ENCODE measurements at places on chromosomes 6 and 20.

DNA sequence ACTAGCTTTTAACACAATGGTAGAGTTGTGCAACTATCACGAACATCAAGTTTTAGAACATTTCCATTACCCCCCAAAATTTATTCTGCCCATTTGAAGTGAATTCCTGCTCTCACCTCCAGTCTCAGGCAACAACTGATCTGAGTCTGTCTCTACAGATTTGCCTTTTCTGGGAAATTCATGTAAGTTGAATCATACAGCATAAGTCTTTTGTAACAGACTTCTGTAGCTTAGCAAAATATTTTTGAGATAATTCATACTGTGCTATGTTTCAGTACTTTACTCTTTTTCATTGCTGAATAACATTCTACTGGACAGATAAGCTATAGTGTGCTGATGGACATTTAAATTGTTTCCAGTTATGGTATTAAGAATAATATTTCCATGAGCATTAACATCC lies 447.3 kb upstream of the GJE1 start:
- peak; percentile 28 for DNase-seq

GRCh38 chr20:63212792-63213191 lies 3.1 kb downstream of the YTHDF1 start:
- DNase-seq, result peak; percentile 45

DNA sequence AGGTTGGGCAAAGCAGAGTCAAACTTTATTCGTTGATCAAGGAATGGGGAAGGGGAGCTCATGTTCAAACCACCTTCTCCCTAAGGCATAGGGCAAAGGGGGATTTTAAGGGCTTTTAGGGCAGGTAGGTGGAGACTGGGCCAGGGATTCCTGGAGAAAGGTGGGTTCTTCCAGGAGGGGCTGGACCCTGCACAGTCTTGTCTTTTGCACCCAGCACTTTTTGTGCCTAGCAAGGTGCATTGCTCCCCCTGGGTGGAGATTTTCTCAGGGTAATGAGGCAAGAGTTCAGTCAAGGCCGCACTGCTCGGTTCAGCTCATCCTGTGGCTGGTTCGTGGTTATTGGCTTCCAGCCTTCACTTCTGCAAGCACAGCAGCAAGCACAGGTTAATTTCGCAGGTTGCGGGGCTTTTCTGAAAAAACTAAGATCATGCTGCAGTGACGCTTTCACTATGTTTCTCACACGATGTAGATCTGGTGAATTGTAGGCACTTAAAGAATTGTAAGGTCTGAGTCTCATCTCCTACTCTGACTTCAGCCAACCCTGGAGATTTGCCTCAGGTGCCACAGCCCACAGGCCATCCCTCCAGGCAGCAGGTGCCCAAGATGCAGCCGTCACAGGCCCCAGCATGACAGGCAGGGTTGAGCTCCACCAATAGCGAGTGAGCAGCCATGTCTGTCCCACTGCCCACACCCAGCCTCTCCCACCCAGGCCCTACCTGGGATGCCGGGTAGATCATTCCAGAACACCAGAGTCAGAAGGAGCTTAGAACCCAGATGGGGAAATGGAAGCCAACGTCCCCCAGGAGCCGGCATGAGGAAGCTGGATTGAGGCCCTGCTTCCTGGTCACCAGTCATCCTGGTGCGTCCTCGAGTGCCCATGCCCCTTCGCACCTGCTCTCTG lies 37.1 kb downstream of the SUN5 start:
- no peak for DNase-seq

DNA sequence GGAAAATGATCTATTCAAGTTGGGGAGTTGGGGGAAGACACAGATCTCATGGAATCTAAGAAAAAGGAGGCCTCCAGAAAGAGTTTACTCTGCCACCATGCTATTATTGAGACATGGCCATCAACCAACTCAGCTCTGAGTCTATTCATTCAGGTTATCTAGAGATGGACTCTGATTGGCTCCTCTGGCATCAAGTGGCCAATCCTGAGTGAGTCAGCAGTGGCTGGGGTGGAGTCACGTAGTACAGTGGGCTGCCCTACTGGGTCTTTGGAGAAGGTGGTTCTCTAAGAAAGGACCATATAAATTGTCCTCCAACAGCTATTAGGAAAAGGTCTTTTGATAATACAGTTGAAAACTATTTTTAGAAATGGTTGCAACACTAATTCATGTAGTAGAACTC lies 42.1 kb downstream of the LYRM2 start:
- no peak for DNase-seq

DNA sequence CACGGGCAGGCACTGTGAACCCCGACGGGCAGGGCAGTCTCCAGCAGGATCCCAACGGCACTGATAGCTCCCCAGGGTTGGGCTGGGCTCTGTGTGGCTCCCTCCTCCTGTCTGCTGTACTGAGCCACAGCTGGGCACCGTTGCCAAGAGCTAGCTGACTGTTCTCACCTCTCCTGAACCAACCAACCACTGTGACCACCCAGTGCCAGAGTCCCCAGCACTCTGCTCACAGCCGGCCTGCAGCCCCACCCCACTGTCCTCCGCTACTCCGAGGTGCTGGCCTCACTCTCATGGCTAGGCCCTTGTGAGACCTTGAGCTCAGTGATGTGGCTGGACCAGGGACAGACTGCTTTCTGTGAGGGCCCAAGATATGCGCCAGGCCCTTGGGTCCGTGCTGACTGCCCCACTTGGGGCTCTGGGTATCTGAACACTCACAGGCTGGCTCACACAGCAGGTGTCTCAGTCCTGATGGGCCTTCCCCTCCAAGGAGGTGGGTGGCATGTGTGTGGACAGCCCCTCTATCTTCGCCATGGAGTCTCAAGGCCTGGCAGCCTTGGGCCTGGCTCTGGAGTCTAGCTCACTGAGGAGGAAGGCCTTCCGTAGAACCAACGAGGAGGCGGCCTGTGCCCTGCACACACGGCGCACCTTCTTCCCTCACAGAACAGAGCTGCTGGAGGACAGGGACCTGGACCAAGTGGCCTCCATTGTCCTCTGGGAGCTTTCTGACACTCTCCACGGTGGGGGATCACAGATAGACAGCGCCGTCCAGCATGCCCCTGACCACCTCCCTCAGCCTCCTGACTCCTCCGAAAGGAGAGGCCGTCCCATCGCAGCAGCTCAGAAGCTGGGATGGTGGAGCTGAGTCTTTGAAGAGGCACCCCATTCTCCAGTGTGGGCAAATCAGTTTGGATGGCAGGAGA lies 53.5 kb downstream of the TCP11 start:
- DNase-seq, result no peak

- no peak for DNase-seq
Measured at GRCh38 chr6:111765763-111766162, 107.5 kb downstream of the FYN start.

- DNase-seq, result no peak
Measured at GRCh38 chr20:50592282-50593004, 82.3 kb downstream of the PTPN1 start.

GRCh38 chr6:129481706-129482105 lies 228.3 kb downstream of the ARHGAP18 start:
- DNase-seq, result peak; percentile 29

- no peak for DNase-seq
Measured at GRCh38 chr20:23195636-23196035, 109.5 kb upstream of the CD93 start.

DNA sequence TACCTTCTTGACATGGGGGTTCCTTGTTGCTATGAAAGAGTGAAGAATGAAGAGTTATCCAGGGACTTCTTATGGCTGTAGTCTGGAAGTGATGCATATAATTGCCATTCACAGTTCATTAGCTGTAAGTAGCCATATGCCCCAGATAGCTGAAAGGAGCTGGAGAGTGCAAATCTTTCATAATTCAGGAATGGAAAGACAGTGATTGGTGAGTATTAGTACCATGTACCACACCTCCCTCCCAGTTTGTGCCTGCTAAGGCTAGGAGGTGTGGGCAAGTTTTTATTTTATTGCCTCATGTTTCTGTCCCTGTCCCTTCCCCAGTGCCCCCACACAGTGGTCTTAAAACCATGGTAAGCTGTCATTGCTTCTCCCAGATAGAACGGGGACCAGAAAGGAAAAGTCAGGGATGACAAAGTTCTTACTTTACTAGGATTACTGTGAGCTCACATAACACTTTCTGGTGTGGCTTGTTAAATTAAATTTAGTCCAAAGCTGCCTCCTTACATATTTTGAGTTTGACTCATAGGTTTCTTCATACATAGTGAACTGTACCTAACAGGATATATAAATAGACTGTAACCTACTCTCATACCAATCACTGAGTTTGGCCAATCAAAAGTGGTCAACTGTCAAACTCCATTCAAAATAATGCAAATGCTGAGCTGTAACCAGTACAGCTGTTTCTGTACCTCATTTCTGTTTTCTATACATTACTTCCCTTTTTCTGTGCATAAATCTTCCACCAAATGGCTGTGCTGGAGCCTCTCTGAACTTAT lies 119.4 kb downstream of the RFPL4B start:
- peak; percentile 73 for DNase-seq

- peak; percentile 24 for DNase-seq
Measured at GRCh38 chr6:3957321-3957720, 108.1 kb downstream of the FAM50B start.

DNA sequence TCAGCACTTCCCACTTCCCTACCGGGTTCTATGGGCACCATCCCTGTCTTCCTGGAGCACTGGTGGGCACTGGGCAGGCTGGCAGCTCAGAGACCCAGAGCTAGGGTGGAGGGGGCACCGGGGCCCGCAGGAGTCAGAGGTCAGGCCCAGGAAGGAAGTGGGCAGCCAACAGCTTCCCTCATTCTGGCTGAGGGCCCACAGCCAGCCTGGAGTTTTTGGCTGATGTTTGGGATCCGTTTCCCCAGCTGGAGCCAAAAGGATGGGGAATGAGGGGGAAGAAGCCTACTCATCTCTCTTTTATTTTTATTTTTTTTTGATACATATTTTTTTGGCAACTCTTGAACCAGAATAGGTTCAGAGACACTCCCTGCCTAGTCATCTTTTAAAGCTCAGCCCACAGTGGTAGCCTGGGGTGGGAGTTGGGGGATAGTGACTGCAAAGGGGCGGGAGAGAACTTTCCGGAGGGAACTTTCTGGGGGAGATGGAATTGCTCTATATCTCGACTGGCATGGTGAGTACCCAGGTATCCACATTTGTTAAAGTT lies 54.2 kb upstream of the MLN start:
- DNase-seq, result no peak

DNA sequence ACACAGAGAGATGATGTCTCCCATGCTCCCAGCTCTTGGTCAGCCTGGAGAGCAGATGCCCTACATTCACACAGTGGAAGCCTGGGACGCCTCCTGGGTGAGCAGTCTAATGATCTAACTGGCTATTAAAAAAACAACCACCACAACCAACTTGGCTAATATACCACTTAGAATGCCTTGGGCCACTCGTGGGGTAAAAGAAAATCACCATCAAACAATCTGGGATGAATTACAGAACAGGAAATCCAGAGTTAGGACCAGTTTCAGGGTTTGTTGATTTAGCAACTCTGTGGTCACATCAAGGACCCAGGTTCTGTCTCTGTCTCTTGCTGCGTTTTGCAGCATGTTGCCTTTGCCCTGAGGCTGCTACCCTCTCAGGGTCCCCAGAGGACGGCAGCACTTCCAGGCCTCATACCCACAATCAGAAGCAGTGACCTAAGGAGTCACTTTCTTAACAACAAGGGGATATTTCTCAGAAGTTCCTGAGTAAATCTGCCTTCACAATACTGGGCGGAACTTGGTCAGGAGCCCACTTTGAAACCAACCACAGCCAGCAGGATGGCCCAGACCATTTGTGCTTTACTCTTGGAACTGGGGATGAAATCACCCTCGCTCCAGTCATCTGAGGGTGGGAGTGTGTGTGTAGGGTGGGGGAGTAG lies 118.7 kb downstream of the CLIC5 start:
- DNase-seq, result peak; percentile 58

DNA sequence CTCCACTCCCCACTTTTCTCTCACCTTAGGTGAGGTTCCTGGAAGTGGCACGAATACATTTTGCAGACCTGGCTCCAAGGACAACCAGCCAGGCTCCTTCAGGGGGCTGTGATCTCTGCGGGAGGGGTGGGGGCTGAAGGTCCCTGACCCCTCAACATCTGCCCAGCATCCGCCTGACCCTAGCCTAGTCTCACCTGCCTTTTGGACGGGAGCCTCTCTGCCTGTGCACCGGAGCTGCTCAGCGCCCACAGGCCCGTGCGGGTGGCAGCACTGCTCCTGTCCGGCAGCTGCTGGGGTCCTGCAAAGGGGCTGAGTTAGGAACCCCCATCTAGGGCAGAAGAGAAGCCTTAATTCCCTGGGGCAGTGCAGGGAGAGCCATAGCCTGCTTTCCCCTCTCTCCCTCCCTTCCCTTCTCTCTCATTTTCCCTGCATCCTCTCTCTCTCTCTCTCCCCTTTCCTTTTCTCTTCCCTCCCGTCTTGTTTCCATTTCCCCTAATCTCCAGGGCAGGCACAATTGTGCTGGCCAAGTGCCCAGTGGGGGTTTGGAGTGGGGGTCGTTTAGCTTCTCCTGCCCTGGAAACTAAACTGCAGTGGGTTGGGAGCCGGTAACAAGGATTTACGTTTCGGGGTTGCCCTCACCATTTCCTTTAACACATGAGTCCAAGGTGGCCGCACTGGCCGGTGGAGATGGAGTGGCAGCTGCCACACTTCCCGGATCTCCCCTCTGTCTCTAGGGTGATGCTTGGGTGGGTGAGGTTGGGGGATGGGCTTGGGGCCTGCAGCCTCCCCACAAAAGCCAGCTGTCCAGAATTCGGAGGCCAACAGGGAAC lies 54.1 kb downstream of the CTCFL start:
- no peak for DNase-seq

- DNase-seq, result peak; percentile 44
Measured at GRCh38 chr6:43856005-43856765, 86.2 kb downstream of the VEGFA start.

GRCh38 chr20:57210054-57210910 lies 56.2 kb downstream of the BMP7 start:
- DNase-seq, result no peak

GRCh38 chr6:28226460-28226859 lies 1.4 kb downstream of the ZSCAN9 start:
- DNase-seq, result no peak

- DNase-seq, result no peak
Measured at GRCh38 chr6:144335914-144336313, 50.8 kb downstream of the UTRN start.

DNA sequence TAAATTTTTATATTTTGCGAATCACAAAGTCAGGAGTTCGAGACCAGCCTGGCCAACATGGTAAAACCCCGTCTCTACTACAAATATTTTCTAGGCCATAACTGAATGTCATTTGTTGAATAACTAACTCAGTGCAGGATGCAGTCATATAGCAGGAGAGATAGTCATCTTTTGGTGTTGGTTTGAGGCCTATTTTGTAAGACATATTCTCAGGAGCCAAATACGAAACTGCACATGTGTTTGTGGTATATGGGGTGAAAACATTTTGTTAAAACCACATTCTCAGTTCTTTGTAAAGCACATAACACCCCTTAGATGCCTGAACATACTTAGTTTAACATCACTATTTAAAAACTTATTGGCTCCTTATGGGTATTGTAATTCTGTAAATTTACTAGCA lies 4.7 kb upstream of the ENPP5 start:
- DNase-seq, result no peak

Data from iris pigment epithelial cell (primary cell).